ENCODE measurements at places on chromosomes 6 and 20. TPM values are rescaled to one million over a fixed set of nuclear protein-coding genes. Genes with fewer than 3 reads are reported as not detected.

Gene GSTA4
- 72.4 TPM for total RNA-seq

Gene EYS
- not detected for total RNA-seq

Gene SLC26A8
- total RNA-seq: 0.52 TPM

Gene PRDM1
- 17.5 TPM for total RNA-seq

Gene PRRT1
- 1.4 TPM for total RNA-seq

Gene CST5
- 0.55 TPM for total RNA-seq

Gene C6orf58
- not detected for total RNA-seq

Gene TGM3
- not detected for total RNA-seq

Gene ZC2HC1B
- total RNA-seq: not detected

Gene ZBTB46
- total RNA-seq: 19.7 TPM

Gene KIF3B
- total RNA-seq: 29.0 TPM

Gene IRF4
- total RNA-seq: 3.7 TPM

Gene AHI1
- total RNA-seq: 33.4 TPM

Gene GJA10
- not detected for total RNA-seq

Gene ERVFRD-1
- 0.55 TPM for total RNA-seq

Gene PACSIN1
- not detected for total RNA-seq

Measured in upper lobe of right lung (tissue), 1 donor.